ENCODE measurements at places on chromosomes 6 and 20.

DNA sequence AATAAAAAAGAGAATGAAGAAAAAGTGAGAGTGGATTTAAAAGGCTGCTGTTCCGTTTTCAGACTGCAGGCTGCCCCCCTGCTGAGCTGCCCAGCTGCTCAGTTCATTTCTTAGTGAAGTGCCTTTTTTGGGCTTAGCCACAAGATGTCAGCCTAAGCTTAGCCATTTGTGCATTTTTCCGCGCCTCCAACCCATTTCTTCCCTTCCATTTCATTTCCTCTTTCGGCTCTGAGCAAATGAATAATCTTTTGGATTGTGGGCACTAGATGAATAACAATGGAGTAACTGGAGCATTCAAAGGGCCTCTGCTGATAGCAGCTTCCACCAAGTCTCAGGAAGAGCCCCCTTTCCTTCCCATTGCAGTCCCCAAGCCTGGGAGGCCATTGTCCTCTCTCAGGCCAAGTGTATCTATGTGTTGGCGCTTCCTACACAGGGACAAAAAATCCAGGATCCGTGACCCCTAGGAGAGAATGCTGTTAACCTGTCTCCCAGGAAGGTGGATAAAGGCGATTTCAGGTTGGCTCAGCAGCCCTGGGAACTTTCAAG lies 83.5 kb upstream of the SPTLC3 start:
- no peak for DNase-seq

DNA sequence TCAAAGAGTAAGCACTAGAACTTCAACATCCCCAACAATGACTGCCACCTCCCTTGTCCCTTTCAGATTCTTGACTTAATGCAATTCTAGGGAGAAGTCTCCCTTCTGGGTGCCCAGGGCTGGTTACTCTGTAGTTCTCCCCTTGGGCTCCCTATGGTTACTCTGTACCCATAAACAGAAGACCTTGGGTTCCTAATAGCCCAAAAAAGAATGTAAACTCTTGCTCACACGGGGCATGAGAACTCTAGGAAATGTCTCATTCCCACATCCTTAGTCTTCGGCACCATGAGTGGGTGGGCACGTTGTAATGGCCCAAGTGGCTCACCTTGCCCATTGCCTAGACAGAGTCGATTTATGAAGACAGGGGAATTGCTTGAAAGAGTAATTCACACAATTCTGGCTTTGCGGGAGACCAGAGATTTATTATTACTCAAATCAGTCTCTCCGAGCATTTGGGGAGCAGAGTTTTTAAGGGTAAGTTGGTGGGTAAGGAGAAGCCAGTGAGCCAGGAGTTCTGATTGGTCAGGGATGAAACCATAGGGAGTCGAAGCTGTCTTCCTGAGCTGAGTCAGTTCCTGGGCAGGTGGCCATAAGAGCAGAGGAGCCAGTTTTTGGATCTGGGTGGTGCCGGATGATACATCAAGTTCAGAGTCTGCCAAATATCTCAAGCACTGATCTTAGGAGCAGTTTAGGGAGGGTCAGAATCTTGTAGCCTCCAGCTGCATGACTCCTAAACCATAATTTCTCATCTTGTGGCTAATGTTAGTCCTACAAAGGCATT lies 61.2 kb upstream of the SIRPG start:
- no peak for DNase-seq

DNA sequence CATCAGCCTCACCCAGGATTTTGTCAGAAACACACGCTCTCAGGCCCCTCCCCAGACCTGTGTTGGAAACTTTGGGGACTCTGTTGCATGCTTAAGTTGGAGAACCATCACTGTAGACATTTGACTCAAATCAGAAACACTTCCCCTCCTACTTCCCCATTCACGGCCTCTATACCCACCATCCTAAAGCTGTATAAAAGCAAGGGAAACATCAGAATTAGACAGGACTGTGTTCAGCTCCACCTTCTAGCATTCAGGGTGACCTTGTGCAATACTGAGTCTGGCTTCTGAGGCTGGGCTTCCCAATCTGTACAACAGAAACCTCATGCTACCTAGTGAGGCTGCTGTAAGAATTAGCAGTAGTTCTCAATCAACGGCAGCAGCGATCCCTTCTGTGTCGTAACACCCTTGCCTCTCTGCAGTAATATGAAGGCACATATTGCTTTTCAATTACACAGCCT lies 252.3 kb downstream of the LY86 start:
- no peak for DNase-seq

DNA sequence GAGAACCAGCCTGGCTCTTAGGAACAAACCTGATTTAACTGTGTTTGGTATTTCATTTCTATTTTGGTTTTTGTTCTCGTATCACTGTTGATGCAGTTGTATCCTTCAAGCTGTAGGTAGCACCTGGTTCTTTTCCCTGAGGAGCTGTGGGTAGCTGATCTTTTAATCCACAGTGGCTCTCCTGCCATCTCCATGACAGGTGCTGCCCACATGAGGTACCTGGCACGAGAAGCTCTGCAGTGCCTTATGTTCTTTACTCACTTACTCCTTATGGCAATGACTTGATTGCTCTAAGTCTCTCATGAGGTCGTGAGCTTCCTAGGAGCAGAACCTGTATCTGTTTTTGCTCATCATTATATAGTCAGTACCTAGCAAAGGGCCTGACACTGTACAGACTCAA lies 74.3 kb upstream of the EMILIN3 start:
- DNase-seq = no peak

GRCh38 chr6:165515963-165516624 lies 146.9 kb downstream of the PDE10A start:
- DNase-seq = no peak

DNA sequence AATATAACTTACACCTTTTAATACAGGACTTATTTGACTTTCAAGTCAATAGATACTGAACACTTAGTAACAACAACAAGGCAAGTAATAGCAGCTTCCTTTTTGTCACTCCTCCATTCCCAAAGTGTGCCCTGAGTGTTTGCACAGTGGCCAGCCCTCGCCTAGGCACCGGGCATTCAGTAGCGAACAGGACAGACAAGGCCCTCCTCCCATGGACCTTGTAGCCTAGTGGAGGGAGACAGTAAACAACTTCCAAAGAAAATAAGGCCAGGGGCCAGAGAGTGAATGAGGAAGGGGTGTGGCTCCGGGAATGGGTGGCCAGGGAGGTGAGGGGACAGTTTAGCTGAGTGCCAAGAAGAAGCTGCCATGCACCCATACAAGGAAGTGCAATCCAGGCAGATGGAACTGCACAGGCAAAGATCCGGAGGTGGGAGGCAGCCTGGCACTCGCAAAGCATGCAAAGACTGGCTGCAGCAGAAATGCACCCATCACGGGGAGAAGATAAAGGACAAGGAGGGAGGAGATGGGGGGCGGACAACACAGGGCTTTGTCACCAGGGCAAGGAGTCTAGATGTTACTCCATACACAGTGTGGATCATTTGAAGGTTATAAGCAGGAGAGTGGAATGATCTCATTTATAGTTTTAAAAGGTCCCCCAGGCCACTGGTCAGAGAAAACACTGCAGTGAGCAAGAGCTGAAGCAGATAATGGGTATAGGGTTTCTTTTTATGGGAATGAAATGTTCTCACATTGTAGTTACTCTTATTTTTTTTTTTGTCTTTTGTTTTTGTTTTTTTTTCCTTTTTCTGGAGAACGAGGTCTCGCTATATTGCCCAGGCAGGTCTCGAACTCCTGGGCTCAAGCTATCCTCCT lies 32.2 kb downstream of the ATP9A start:
- no peak for DNase-seq

- DNase-seq = no peak
These were observed 139.4 kb upstream of the HMGN3 start for GRCh38 chr6:79373880-79374279.

All from activated effector memory CD4-positive, alpha-beta T cell treated with anti-CD3 and anti-CD28 coated beads, Interleukin-2, amount 50 U/mL, for 16 hours (primary cell).